ENCODE measurements at places on chromosomes 13 and 19.

DNA sequence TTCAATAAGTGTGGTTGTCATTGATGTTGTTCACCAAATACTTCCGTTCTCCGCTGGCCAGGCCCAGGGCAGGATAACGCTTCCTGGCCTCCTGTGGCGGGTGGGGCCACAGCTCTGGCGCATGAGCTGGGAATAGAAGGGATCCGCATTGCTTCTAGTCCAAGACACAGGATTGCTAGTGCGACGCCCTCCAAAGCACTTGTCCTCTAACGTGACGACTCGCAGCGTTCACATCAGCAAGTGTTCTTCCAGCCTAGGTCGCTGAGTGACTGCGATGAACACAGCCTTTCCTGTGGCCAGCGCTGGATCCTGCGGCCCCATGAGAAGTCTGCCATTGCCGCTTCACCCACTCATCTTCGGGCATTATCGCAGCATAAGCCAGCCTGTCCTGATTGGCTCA lies 39.4 kb downstream of the VSTM2B start:
- DNase-seq: no peak

DNA sequence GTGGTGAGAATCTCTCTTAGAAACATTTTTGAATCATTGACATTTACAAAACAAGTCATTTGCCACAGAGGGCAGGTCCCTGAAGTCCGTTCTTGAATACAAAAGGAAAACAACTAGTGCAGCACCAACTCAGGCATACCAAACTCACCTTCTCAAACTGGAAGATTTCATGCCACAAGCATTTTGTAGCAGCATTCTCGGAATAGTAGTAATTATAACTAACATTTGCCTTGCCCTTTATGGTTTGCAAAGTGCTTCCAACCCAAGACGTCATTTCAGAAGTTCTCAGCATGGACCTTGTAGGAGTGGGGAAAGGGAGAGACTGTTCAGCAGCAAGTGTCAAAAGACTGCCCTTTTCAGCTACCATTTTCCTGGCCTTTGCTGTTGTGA lies 344.6 kb downstream of the RFC3 start:
- DNase-seq: no peak

- DNase-seq: peak; percentile 14
Observed at GRCh38 chr13:109154546-109154945, 525.1 kb downstream of the MYO16 start.

GRCh38 chr13:36421447-36421846 lies 10.8 kb upstream of the CCNA1 start:
- DNase-seq: no peak

DNA sequence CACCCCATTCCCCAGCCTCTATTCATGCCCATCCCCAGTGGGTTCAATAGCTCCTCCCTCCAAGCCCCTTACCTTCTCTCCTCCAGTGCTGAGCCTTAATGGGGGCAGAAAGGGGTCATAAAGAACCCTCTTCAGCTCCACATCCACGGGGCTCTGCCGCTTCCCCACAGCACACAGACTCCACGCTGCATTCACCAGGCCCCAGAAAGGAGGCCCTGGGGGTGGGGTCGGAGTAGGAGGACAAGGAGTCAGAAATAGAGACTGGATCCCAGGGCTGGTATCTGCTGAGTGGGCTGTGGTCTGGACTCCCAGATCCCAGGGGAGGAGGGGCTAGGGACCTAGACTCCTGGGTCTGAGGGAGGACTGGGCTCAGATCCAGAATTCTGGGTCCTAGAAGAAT lies 1.6 kb downstream of the CA11 start:
- no peak for DNase-seq

DNA sequence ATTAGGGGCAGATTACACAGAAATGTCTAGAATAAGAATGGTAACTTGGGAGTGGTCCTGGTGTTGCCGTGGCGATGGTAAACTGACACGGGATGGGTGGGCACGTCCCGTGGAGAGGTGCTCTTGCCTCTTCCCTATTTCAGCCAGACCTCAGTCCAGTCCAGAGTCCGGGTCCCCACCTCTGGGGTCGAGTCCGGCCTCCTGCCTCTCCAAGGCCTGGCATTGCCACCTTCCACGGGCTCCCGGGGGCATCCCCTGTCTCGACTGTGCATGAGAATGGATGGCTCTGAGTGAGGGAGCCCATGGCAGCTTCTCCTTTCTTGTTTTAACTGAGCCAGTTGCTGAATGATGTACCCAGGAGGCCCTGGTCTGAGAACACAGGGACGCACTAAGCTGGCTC lies 142.3 kb downstream of the SOX1 start:
- DNase-seq: no peak

- no peak for DNase-seq
Observed at GRCh38 chr13:41500511-41500910, 43.2 kb downstream of the RGCC start.

GRCh38 chr19:18388100-18388959 lies 2.4 kb downstream of the GDF15 start:
- DNase-seq: peak; percentile 75

- DNase-seq: no peak
Observed at GRCh38 chr19:6288737-6289136, 9.0 kb upstream of the MLLT1 start.

DNA sequence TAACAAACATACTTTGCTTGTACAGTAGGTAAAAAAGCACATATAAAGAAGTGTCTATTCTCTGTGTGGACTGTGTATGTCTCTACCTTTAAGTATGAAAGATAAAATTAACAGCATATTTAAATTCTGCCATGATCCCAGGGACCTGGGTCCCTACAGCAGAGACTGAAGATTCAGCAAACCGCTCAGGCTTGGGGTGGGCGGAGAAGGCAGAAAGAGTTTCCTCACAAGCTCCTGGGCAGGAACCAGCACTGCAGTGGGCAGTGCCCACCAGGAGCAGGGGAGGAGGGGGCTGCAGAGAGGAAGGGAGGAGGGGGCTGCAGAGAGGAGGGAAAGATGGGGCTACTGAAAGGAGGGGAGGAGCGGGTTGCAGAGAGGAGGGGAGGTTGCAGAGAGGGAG lies 44.6 kb upstream of the GRTP1 start:
- DNase-seq: no peak

GRCh38 chr13:43815204-43815603 lies 28.4 kb upstream of the ENOX1 start:
- peak; percentile 3 for DNase-seq

- peak; percentile 89 for DNase-seq
Observed at GRCh38 chr19:49157445-49158224, at the start of gene TRPM4. TSS of gene TRPM4 (plus strand) at chr19:49157792. CDS start at chr19:49157867, 75 bp downstream.

GRCh38 chr19:11578258-11579142 lies 1.1 kb upstream of the ACP5 start:
- DNase-seq: peak; percentile 48

DNA sequence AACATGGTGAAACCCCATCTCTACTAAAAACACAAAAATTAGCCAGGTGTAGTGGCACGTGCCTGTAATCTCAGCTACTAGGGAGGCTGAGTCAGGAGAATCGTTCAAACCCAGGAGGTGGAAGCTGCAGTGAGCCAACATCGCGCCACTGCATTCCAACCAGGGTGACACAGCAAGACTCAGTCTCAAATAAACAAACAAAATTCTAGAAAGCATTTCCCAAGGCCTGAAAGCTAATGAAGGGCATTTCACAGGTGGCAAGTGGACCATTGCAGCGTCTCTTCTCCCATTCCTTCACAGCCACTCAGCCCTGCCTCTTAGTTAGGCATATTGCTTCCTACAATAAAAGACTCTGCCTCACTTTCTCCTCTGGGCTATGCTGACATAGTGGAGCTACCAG lies 13.5 kb upstream of the RXFP2 start:
- DNase-seq: no peak

GRCh38 chr13:98493042-98493712 lies 83.7 kb downstream of the STK24 start:
- DNase-seq: no peak

GRCh38 chr13:112964971-112965492 lies 4.0 kb upstream of the MCF2L start:
- no peak for DNase-seq

DNA sequence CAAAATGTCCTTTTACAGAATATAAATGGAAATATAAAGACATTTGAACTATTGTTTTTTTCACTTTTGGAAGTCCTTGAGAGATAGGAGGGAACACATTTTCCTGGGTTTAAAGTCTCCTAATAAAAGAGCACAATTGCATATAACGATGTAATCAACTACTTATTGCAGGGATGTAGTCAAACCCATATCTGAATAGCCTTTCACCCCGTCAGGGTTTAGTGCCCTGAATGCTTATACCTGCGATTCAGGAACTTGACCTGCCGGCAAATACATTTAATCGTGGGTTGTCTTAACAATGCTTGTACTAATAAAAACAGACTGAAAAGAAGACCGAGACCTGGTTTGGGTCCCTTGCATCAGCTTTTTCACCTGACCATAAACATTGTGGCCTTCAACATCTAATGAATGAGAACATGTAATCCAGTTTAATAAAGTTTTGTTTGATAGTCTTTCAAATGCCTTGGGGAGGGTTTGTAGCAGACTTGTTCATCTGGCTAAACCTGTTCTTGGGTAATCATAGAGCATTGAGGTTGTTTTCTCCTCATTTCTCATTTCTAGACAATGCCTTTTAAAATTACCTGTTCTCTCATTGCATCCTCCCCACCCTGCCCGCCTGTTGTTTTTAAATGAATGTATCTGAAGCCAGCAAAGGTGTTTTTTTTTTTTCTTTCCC lies 7.0 kb downstream of the KLF5 start:
- DNase-seq: peak; percentile 93

- no peak for DNase-seq
Observed at GRCh38 chr13:98845742-98846141, 93.3 kb upstream of the SLC15A1 start.

GRCh38 chr19:51693819-51694218 lies 689 bp downstream of the SPACA6 start:
- no peak for DNase-seq

DNA sequence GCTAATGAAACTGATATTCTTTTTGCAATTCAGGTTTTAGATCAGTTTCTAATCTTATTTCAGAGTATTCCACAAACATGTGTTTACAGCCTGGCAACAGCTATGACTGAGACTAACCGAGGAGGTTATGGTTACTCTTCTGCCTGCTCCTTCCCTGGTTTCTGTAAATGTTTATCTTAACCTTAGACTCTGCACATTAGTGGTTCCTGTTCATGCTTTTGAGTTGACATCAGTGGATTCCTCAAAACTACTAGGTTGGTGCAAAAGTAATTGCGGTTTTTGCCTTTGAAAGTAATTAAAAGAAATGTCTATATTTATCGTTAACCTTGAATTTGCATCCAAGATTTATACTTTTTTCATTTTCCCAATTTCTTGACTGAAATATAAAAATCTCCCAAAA lies 237.0 kb upstream of the TSHZ3 start:
- DNase-seq: no peak

DNA sequence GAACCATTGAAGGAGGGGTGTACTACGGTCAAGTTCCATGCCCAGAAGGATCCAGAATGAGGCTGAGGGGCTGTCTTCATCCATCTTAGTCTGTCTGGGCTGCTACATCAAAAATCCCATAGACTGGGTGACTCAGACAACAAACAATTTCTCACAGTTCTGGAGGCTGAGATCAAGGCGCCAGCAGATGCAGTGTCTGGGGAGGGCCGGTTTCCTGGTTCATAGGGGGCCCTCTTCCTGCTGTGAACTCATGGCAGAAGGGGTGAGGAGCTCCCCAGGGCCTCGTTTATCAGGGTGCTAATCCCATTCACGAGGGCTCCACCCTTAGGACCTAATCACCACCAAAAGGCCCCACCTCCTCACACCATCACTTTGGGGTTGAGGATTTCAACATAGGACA lies 14.7 kb upstream of the KCTD15 start:
- no peak for DNase-seq

DNA sequence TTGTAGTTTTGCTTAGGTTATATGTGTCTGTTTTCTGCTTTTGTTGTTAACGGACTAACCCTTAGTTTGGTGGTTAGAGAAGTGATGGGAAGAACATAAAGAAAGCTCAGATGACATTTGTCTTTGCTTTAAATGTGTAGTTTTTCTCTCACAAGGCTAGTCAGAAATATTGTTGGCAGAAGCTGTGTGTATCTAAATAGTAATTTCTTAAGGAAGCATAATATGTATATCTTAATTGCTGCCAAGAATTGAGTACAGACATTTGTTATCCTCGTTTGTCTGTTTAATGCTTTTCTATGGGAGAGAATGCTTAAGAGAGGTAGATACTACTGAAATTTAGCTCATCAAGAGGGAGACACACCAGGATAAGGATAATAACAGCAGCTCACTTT lies 2.7 kb downstream of the RGCC start:
- no peak for DNase-seq

DNA sequence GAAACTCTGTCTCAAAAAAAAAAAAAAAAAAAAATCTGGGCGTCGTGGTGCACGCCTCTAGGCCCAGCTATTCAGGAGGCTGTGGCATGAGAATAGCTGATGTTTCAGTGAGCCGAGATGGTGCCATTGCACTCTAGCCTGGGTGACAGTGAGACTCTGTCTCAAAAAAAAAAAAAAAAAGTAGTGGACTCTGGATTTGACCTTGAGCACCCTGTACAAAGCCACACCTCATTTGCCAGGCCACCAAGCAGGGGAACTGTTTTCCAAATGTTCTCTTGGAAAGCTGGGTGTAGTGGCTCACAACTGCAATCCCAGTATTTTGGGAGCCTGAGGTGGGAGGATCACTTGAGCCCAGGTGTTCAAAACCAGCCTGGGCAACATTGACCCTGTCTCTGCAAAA lies 3.8 kb upstream of the ZNF555 start:
- no peak for DNase-seq

DNA sequence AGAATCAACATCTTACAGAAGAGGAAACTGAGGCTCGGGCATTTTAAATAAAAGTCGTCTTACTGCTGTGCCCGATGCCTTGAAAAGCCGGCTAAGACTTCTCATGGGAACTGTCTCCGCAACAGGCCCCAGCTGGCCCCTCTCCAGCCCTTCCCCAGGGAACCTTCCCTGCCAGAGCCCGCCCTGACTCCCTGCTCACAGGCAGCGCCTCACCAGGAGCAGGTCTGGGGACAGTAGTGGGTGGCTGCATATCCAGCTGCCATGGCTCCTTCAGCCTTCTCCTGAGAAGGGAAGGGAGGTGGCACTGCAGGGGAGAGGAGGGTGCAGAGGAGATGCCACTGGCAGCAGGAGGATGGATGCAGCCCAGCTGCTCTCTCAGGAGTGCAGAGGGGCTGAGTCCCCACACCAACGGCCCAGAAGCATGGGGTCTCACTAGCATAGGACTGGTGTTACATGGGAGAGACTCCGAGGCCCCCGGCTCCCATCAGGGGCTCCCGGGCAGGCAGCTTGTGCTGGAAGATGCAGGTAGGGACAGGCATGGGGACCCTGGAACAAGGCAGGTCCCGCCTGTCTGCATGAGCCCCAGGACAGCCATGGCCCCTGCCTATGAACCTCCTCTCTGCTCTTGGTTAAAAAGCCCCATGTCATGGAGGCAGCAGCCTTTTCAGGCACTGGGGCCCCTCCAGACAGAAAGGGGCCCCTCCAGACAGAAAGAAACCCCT lies 216.4 kb upstream of the SGCG start:
- no peak for DNase-seq

GRCh38 chr19:36009220-36009619 lies 607 bp upstream of the SYNE4 start:
- peak; percentile 81 for DNase-seq

GRCh38 chr13:109145631-109146030 lies 516.2 kb downstream of the MYO16 start:
- DNase-seq: peak; percentile 27
